ENCODE measurements at places on chromosomes 3 and 15.
A peak's percentile ranks its signal among the peaks of the same experiment; 100 is the strongest.

DNA sequence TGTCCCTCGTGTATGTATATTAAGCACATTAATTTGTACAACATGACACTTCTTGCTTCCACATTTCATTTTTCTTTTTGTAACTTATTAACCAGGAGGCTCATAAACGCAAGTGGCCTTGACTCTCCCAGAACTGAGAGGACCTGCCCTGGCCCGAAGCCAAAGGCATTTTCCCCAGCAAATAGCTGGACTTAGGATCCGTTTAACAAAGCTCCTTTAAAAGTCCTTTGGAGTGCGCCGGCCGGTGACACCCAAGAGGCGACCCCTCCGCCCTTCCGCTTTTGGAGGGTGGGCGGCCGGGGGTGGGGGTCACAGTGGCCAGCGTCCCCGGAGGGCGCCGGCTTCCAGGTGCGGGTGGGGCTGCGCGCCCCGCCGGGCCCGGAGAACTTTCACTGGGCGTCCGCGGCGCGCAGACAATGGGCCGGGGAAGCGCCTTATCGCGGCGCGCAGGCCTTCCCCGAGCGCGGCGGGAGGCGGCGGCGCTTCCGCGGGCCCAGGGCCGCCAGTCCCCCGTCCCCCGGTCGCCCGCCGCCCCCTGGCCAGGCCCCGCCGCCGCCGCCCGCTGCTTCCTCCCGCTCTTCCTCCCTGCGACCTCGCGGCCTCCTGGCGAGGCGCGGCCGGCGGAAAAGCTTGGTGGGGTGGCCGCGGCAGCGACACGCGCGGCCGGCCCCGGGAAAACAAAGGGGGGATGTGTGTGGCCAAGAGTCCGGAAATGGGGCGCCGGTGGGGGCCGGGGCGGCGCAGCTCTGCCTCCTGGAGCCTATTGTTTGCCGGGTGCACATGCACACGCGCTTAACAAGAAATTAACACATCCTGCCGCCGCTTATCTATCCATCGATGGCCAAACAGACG lies 613.4 kb downstream of the MCTP2 start:
- DNase-seq = no peak

DNA sequence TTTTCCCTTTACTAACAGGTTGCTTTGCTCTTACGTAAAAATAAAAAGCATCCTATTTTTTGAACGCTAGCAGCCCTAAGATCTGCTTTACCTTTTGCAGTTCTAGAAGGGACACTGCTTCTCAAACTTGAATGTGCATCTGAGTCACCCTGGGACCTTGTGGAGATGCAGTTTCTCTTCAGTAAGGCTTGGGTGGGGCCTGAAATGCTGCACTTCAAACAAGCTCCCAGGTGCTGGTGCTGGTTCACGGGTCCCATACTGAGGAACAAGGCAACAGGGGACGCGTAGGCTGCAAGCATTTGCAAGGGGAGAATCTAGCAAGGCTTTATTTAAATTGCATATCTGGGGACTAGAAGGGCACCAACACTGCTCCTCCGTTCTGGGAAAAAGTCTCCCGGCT lies 30.0 kb downstream of the MB21D2 start:
- no peak for DNase-seq

- DNase-seq = no peak
Measured at GRCh38 chr15:97177151-97177577, 783.3 kb upstream of the ARRDC4 start.

- DNase-seq = no peak
Measured at GRCh38 chr3:166471074-166471767, 634.0 kb upstream of the BCHE start.

GRCh38 chr3:46971151-46971550 lies 5.4 kb downstream of the CCDC12 start:
- no peak for DNase-seq

DNA sequence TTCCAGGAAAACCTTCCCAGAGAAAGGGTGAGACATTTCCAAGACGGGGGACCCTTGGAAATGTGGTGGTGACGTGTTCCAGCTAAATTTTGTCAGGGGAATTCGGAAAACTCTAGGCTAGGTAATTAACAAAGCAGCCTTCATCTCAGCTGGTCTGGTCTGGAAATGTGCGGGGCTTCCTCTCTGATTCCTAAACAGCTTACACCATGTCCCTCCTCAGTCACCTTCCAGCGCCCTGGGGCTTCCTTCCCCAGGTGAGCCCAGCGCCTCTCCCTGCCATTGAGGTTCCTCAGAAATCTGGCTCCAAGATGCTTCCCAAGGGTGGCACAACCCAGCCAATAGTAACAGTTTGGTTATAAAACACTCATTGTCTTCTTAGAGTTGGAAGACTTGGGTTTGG lies 571 bp downstream of the ACAD9 start:
- no peak for DNase-seq

- DNase-seq = no peak
Measured at GRCh38 chr3:151499168-151499567, 38.3 kb upstream of the IGSF10 start.

- no peak for DNase-seq
Measured at GRCh38 chr3:42649006-42649405, 4.5 kb upstream of the ZBTB47 start.

- no peak for DNase-seq
Measured at GRCh38 chr15:67746450-67746849, 78.9 kb upstream of the SKOR1 start.

- no peak for DNase-seq
Measured at GRCh38 chr3:71956069-71956340, 171.1 kb upstream of the PROK2 start.

DNA sequence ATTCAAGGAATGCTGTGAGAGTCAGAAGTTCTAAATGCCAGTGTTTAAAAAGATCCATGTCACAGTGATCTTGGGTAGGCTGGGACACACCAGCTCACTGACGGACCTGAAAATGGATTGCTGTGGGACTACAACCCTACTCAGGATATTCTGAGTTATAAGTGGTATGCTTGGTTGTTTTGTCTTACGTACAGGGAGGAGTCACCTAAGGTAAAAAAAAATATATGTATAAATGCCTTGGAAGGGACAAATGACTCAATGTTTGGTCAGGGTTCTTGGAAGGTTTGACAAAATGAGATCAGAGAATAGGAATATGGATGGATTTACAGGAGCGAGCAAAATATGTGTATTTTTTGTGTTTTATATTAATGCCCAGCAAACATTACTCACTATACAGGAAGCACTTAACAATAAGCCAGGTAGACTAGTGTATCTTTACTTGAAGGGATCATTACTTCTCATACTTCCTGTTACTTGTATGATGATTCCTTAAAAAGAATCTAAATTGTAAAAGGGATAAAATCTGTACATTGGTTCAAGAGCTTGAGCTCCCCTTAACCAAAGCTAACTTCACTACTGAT lies 767.3 kb downstream of the GBE1 start:
- no peak for DNase-seq

DNA sequence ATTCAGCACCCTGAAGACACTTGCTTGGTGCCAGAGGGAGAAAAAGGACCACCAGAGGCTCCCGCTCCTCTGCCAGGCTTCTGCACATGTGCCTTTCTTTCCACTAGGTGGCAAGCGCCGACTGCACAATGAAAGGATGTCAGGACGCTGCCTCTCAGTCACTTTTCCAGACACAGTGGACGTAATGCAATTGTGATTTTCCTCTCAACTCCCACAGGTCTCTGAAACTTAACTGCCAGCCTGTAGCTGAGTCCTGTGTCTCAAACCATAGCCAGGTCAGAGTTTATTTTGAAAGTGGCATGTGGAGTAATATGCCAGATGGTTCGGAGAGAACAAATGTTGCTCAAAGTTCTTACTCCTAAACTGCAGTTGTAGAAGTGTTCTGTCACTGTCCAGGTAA lies 162.9 kb downstream of the ITPR1 start:
- DNase-seq = no peak

GRCh38 chr3:171343693-171344092 lies 116.5 kb downstream of the TNIK start:
- DNase-seq = no peak

DNA sequence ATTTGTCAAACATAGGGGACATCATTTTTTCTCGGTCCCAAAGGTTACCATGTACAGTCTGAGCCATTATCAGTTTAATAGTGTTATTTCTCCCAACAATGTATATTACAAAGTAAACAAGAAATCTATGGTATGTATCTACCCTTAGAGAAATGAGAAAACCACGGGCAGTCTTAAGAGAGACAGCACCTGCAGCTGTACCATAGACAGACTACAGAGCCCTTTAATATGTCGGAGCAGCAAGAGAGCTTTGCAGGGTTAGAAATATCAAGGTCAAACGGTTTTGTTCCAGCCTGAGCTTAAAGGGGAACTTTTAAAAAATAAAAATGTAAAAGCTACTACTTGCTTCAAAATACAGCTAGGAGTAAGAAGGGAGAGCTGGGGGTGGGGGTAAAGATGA lies 53.2 kb downstream of the SH3BP5 start:
- no peak for DNase-seq

DNA sequence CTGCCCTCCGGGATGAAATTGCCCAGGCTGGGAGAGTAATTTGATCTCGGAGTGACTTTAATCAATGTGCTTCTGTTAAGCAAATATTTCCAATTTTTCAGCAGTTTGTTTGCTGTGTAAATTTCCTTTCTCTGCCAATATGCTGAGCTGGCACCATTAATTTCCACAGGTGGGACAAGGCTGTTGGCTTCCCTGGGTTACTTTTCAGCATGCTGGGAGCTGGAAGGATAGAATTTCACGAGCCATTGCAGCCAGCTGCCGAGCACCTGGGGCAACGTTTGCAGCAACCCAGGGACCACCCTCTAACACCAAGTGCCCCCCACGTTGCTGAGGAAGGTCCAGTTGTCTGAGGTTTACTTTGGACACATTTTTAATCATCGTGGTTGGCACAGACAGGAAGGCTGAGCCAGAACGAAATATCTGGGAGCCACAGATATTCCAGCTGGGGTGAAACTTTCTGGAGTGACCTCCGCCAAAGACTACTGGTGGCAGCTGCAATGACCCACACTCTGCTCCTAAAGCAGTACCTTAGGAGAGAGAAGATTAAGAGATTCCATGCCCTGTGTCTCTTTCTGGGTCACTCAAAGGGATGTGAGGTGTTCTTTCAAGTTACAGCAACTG lies 293.3 kb upstream of the RGMA start:
- DNase-seq = no peak

- DNase-seq = no peak
Measured at GRCh38 chr15:55222588-55222987, 25.8 kb upstream of the RSL24D1 start.

- peak; percentile 45 for DNase-seq
Measured at GRCh38 chr15:77959432-77959879, 118.1 kb downstream of the TBC1D2B start.

- DNase-seq = no peak
Measured at GRCh38 chr3:31892916-31893573, 88.0 kb downstream of the OSBPL10 start.

GRCh38 chr3:14605067-14605466 lies 46.5 kb upstream of the CCDC174 start:
- DNase-seq = no peak

DNA sequence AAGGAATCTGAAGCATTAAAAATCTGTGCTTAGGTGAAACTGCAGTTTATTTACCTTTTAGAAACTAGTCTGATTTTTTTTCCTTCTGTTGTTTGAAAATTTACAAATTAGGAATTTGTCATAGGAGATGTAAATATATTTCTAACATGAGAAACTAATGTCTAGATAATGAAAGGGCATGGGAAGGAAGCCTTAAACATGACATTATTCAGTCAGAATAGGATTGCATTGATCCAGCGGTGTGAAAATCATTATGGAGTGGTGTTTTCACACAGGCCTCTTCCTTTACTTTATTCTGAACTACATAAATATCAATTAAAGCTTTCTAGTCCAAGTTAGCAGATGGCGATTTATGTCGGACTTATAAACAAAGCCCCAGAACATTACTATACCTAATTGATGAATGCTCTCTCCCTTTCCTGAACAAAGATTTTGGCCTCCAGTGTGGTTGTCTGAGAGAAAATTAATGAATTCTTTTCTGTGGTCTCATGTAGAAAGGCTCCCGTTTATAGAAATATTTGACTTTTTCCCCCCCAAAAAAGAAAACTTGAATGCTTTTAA lies 37.9 kb downstream of the FNDC3B start:
- DNase-seq = no peak

GRCh38 chr3:57160076-57160764 lies 4.9 kb downstream of the IL17RD start:
- no peak for DNase-seq

- DNase-seq = no peak
Measured at GRCh38 chr3:156120528-156121251, at the start of gene KCNAB1. Gene KCNAB1 (plus strand): TSS chr3:156120578.

DNA sequence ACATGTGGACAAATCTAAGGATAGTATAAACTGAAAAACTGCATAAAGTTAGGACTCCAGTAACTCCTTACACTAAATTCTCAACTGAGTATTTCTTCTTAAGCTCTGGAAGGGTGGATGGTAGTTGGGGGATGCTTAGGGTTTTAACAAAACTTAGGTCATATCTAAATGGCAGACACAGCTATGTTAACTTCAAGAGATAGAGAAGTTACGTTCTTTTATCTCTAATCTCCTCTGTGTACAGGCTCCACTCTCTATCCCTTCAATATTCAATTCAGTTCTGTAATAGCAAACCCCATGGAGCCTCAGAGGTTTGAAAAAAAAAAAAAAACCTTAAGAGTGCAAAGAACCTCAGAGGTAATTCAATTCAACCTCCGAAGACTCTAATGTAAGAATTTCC lies 3.1 kb downstream of the CMTM6 start:
- no peak for DNase-seq

DNA sequence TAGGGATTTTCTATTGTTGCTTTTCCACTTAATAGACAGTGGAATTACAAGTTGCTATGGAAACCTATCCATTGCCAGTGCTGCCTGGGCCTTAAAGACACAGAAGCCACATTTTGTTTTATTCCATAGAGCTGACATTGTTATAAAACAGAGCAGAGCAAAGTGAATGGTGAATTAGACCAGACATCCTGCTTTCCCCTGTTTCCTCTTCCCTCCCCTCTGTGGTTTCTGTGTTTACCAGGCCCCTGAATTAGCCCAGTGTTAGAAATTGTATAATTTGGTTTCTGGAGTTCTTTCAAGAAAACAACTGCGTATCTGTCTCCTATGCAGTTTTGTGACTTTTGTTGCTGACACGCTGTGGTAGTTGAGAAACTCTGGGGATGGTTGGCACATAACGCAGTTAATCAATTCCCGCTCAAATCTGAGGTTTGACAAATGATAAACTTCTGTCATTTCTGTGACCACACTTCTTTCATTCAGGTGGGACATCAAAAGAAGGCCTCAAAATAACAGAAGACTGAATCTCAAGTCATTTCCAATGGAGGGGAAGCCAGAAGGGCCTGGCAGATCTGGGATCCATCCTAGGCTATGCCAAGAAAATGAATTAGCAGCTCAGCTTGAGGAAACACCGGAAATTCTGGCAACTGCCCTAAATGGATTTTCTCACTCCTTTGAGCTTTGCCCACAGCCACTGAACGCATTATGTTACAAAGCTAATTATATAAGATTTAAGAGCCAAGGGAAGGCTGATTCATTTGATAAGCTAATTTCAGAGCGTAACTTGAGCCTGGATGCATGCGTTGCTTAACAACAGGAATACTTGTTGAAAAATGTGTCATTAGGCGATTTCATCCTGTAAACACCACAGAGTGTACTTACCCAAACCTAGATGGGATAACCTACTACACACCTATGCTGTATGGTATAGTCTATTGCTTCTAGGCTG lies 46.9 kb downstream of the NR1D2 start:
- DNase-seq = no peak

GRCh38 chr3:24405057-24405456 lies 89.6 kb downstream of the THRB start:
- DNase-seq = no peak

DNA sequence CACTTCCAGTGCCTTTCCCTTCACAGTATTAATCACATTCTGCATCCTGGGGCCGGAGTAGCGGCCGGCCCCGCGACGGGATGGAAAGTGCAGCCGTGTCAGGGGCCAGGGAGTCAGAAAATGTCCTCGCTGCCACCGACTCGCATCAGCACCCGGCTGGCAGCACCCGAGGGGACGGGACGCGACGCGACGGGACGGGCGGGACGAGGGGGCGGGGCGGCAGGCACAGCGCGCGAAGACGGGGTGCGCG lies 353 bp downstream of the ATG3 start:
- DNase-seq = no peak

Measured in stimulated activated CD8-positive, alpha-beta memory T cell treated with anti-CD3 and anti-CD28 coated beads, Interleukin-4, amount 100 ng/mL, for 4 hours (primary cell).